Renal cortical epithelial cell (primary cell): ENCODE measurements at places on chromosomes 12 and 14. TPM values are rescaled to one million over a fixed set of nuclear protein-coding genes. Genes with fewer than 3 reads are reported as not detected.

Gene SSPN
- total RNA-seq, result 8.5 and 12.8 TPM in 2 replicates

Gene TMEM52B
- total RNA-seq, result 2.3 and 6.9 TPM in 2 replicates

Gene OR6C2
- not detected in 2 replicates for total RNA-seq

Gene TAS2R42
- not detected in 2 replicates for total RNA-seq

Gene GTF2A1
- total RNA-seq, result 18.4 and 30.4 TPM in 2 replicates

Gene OTX2
- not detected in 2 replicates for total RNA-seq

Gene GPR68
- 3.0 and 3.6 TPM in 2 replicates for total RNA-seq

Gene MYG1
- total RNA-seq, result 28.4 and 42.9 TPM in 2 replicates
